Activated CD4-positive, alpha-beta T cell treated with anti-CD3 and anti-CD28 coated beads for 24 hours (primary cell): ENCODE measurements at places on chromosomes 11 and 22.

DNA sequence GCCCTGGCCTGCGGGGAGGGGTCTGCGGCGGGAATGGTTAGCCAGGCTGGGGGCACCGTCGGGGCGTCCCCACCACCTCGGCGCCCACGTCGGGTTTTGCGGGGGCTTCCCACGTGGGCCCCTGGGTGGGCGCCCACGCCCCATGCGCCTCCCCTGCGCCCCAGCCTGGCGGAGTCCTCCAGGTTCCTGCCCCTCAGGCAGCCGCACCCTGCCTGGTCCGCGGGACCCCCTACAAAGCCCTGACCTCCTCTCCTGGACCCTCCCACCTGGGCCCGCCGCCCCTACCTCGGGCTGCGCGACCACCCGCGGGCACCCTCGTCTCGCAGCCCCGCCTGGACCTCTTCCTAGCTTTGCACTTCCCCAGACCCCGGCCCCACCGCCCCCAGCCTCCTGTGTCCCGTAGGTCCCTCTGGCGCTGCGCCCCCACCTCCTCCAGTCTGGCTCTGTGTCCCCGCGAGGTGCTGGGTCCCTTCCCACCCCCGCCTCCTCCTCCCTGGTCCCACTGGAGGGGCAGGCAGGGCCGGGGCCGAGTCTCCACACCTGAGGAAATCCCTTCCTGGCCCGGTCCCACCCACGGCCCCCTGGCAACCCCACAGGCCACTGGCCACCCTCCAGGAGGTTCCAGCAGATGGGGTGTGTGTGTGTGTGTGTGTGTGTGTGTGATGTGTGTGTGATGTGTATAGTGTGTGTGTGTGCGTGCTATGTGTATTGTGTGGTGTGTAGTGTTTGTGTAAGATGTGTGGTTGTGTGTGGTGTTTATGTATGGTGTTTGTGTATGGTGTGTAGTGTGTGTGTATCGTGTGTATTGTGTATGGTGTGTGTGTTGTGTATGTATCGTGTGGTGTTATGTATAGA is 11.8 kb downstream of the PIM3 start:
- DNase-seq, result no peak

DNA sequence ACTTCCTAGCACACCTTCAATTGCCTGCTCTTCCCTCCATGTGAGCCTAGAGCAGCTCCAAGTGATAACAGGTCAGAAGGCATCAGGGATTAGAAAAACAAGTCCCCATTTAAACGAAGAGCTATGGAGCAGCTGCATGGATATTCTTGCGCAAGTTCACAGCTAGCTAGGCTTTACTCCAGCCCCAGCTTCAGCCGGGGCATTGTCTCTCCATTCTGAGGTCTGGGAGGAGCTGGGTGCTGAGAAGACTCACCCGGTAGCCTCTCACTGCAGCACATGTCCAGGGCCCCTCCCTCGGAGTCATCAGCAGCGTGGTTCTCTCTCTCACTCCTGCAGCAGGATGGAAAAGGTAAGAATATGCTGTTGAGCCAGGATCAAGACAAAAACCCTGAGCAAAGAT is 26.0 kb downstream of the PTPN5 start:
- no peak for DNase-seq

GRCh38 chr22:39529487-39529851 is 3.1 kb downstream of the RPS19BP1 start:
- DNase-seq, result no peak

DNA sequence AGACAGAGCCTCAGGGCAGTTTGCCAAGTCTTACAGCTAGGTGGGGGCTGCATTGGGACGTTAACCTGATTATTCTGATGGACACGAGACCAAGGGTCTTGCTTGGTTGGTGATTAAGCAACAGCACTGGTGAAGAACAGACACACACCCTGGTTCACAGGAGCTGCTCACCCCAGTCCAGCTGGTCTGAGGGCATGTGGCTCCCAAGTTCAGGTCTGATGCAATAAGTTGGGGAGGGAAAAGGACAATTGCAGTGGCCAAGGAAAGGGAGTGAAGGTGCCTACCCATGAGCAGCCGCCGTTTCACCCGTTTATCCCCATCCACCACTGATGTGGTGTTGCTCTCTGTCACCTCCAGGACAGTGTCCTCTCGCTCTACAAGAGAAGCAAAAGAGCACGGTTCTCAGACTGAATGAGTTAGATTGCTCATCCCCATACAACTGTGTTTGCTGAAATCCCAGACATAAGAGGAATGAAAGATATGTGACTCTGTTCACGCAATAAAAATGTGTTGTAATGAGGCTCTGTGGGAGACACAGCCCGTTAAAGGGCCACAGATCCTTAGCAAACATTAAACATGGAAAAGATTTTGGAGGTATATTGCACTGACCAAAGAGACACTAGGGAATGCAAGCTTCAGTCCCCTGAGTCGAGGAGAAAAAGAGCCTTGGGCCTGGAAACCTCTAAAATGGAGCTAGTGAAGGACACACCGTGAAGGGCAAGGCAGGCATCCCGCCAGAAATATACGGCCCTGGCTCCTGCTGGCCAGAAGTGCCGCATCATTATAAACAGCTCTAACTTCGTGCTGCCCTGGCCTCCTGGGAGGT is 25.6 kb downstream of the SCUBE2 start:
- DNase-seq, result no peak

GRCh38 chr11:11620921-11621572 is 758 bp downstream of the GALNT18 start:
- DNase-seq, result no peak

DNA sequence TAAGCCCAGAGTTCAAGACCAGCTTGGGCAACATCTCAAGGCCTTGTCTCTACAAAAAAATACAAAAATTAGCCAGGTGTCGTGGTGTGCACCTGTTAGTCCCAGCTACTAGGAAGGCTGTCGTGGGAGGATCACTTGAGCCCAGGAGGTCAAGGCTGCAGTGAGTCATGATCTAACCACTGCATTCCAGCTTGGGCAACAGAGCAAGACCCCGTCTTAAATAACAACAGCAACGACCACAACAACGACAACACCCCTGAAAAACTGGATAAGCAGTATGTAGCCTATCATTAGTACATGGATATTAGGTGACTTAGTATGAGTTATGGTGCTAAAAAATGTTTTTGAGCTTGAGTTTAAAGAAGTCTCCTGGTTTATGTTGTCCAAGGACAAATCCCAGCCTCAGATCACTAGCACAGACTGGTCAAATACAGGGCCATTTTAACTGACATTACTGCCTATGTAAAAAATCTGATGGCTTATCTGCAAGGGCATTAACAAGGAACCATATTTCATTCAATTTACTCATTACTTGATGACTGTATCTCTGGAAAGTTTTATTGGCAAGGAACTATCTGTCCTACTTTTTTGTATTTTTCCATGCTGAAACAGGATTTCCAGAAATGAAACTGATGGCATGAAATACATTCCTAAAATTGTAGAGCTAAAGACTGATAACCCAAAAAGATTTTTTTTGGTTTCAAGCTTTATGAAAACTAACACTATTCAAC is 23.4 kb downstream of the C2CD3 start:
- no peak for DNase-seq

DNA sequence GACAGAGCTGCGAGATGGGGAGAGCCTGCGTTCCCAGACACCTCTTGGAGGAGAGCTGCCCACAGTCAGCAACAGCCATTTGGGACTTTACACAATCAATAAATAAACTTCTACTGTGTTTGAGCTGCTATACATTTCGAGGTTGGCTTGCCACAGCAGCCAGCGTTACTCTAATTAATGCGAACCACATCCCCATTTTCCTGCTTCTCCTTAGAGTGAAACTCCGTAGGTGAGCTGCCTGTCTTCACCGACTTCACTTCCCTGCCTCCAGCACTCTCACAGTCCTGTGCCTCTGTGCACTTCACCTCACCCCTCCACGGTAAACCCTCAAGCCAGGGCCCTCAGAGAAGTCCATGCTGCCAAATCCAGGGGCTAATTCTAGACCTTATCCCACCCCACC is 5.9 kb upstream of the SLC22A12 start:
- no peak for DNase-seq

GRCh38 chr22:17120281-17120680 is 879 bp downstream of the TMEM121B start:
- DNase-seq, result peak; percentile 35

DNA sequence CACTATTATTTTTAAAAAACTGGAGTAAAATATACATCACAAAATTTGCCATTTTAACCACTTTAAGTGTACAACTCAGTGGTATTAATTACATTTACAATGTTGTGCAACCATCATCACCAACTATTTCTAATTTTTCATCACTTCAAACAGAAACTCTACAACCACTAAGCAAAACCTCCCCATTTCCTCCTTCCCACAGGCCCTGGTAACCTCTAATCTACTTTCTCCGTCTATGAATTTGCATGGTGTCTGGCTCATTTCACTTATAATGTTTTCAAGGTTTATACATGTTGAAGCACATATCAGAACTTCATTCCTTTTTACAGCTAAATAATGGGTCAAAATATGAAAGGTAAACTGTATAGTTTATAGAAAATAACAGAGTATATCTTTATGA is 24.4 kb downstream of the DDI1 start:
- DNase-seq, result no peak

- DNase-seq, result no peak
Measured at GRCh38 chr11:131108760-131109159, 192.5 kb upstream of the SNX19 start.

DNA sequence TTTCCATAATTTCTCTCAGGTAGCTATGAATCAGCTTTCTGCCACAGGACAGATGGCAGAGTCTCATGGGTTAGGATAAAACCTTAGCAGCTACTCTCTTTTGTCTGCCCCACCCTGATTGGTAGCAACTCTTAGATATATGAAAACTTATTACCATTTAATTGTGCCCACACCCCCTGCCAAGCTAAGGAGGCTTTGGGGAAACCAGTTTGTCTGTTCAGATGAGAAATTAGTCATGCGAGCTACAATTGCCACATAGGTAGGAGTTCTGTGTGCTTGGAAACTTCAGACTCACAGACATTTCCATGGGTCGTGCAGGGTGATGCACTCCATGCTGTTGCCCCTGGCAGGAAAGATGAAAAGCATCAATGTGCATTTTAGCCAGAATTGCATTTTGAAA is 39.9 kb downstream of the CD44 start:
- no peak for DNase-seq

DNA sequence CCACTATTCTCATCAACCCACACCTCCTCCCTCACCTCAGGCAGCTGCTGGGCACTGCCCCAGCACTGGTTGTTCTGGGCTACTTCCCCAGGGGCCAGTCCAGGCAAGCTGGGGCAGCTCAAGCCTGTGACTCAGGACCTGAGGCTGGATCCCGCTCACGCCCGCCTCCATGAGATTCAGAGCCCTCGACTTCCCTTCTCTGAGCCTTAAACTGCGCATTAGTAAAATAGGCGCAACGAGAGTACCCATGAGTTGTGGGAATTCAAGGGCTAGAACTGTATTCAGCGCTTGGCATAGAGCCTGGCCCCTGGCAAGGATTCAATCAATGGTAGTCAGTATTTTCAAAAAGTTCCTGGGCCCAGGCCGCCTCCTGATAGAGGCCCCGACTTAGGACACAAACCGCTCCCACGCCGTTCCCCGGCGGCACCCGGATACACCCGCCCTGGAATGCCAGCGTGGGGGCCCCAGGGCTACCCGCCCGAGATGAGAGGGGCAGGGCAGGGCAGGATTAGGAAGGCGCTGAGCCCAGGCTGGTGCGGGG is 723 bp upstream of the CD82 start:
- DNase-seq, result no peak

DNA sequence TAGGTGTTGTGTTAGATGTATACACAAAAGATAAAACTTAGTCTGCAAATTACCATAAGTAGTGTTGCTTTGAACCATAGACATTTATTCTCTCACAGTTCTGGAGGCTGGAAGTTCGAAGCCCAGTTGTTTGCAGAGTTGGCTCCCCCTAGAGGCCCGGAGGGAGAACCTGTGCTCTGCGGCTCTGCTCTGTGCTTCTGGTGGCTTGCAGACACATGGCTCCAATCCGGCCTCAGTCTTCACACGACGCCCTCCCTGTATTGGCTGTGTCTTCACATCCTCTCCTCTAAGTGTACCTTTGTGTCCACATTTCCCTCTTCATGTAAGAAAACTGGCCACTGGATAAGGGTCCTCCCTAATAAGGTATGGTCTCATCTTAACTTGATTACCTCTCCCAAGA is 128.4 kb downstream of the OPCML start:
- no peak for DNase-seq

DNA sequence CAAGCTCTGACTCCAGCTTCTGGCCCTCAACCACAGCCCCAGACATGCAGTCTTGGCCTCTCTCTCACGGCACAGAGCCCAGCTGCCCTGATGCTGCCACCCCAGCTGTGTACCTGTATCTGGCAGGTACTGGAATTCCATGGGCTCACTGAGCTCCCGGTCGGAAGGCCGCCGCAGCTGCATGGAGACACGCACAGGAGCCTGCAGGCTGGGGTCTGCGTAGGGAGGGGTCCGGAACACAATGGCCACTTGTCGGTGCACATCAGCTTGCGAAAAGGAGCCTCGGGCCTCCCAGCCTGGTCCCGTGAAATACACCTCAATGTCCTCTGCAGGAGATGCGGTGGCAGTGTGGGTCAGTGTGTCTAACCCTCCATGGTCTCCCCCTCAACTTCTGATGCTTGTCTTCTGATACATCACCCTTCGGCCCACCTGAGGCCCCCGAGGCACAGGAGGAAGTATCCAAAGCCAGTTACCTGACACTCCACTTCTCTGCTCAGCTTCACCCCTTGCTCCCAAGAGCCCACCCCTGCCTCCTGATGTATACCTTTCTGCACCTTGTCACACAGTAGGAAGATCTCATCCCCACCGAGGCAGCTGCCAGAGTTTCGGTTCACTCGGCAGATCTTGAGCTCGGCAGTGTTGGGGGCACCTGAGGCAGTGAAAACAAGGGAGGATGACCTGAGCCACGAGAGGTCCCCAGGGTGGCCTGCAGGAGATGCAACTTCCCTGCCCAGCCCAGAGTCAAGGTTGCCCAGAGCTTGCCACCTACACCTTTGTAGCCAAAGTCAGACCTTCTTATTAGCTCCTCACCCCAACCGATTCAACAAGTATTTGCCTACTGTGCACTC is 4.3 kb downstream of the RELA start:
- DNase-seq, result no peak

GRCh38 chr11:118524356-118524755 is 2.9 kb upstream of the TTC36 start:
- no peak for DNase-seq

- DNase-seq, result no peak
Measured at GRCh38 chr11:123798513-123799252, 7.5 kb downstream of the OR6M1 start.
